Body of pancreas (tissue), 4 donors: ENCODE measurements at places on chromosomes 5 and 9. TPM values are rescaled to one million over a fixed set of nuclear protein-coding genes. Genes with fewer than 3 reads are reported as not detected.

Gene KLF4
- total RNA-seq, result 22.7 TPM

Gene DEPDC1B
- total RNA-seq, result 0.66 TPM

Gene NRARP
- 18.4 TPM for total RNA-seq

Gene GOLM1
- 36.6 TPM for total RNA-seq

Gene MORN5
- not detected for total RNA-seq

Gene IL5
- total RNA-seq, result not detected

Gene PCDHA4
- 3.1 TPM for total RNA-seq

Gene WHRN
- 15.6 TPM for total RNA-seq

Gene FBP1
- total RNA-seq, result 28.5 TPM

Gene PCDHGB2
- total RNA-seq, result 9.3 TPM

Gene HACD4
- 1.8 TPM for total RNA-seq

Gene CDC20B
- not detected for total RNA-seq

Gene FGF10
- total RNA-seq, result 8.6 TPM

Gene CENPH
- total RNA-seq, result 2.6 TPM

Gene CCDC112
- total RNA-seq, result 10.1 TPM

Gene PLK2
- total RNA-seq, result 24.4 TPM

Gene SH3TC2
- 8.6 TPM for total RNA-seq

Gene FAXDC2
- total RNA-seq, result 8.0 TPM

Gene RASEF
- total RNA-seq, result 59.7 TPM

Gene FOXD4L3
- total RNA-seq, result not detected

Gene CAMK2A
- not detected for total RNA-seq

Gene MYORG
- 11.9 TPM for total RNA-seq

Gene SYNPO
- total RNA-seq, result 18.4 TPM

Gene MLLT3
- total RNA-seq, result 5.6 TPM

Gene SPEF2
- 11.4 TPM for total RNA-seq

Gene NTMT1
- 11.2 TPM for total RNA-seq

Gene RAD23B
- 47.1 TPM for total RNA-seq

Gene TMEM8B
- 7.9 TPM for total RNA-seq

Gene IFNK
- total RNA-seq, result not detected

Gene FCN1
- total RNA-seq, result not detected

Gene LCP2
- 2.6 TPM for total RNA-seq

Gene GABRA6
- total RNA-seq, result not detected

Gene GSN
- 753 TPM for total RNA-seq

Gene IFNB1
- total RNA-seq, result not detected

Gene ALDOB
- 86.6 TPM for total RNA-seq

Gene FBXO38
- 37.9 TPM for total RNA-seq

Gene MEGF10
- total RNA-seq, result not detected

Gene PRELID2
- 22.4 TPM for total RNA-seq

Gene TMEM232
- 3.1 TPM for total RNA-seq

Gene SHROOM1
- total RNA-seq, result 27.4 TPM

Gene ITGA2
- total RNA-seq, result 4.4 TPM

Gene TNFSF15
- total RNA-seq, result not detected

Gene RABEPK
- total RNA-seq, result 6.7 TPM
